CD4-positive, alpha-beta T cell (primary cell): ENCODE measurements at places on chromosomes 2 and 18.
A peak's percentile ranks its signal among the peaks of the same experiment; 100 is the strongest.

- DNase-seq = no peak
These were observed 47.6 kb upstream of the GPC1 start for GRCh38 chr2:240387669-240388358.

DNA sequence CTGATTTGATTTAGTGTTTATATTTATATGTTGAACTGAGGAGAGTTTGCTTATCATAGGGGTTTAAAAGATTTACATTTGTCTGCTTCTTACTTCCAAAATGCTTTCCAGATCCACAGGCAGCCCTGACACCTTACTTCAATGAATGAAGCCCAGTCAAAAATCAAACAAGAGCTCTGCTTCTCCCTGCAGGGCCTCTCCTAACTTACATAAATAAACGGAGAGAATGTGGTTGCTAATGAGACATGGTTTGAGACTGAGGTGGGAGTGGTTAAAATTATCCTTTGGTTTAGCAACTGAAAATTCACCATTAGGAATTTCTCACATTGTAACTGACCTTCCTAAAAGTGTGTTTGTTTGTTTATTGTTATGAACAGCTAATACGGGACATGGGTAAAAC is 612.3 kb upstream of the FANCL start:
- no peak for DNase-seq

DNA sequence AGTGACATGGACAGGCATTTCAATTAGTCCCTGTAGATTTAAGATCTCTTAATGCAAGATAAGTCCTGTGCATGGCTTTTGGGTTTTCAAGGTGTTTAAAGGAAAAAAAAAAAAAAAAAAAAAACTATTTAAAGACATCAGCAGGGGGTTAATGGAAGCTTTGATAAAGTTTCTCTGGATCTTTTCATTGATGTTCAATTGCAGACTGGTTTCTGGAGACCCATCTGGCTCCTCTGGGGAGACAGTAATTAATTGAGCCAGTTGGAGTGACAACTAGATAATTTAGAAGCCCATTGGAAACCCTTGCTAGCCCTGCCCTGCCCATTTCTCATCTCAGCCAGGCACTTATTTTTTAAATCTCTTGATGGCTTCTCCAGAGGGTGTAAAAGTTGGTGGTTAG is 98.7 kb downstream of the EPHA4 start:
- DNase-seq = no peak

DNA sequence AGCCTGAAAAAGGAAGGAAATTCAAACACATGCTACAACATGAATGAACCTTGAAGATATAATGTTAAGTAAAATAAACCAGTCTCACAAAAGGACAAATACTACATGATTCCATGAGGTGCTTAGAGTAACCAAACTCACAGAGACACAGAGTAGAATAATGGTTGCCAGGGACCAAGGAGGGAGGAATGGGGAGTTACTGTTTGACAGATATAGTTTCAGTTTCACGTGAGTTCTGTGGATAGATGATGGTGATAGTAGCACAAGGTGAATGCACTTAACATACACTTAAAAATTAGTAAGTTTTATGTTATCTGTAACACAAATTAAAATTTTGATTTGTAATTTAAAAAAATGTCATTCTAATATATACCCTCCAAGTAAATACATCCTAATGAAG is 106.9 kb upstream of the ACVR1C start:
- DNase-seq = no peak

DNA sequence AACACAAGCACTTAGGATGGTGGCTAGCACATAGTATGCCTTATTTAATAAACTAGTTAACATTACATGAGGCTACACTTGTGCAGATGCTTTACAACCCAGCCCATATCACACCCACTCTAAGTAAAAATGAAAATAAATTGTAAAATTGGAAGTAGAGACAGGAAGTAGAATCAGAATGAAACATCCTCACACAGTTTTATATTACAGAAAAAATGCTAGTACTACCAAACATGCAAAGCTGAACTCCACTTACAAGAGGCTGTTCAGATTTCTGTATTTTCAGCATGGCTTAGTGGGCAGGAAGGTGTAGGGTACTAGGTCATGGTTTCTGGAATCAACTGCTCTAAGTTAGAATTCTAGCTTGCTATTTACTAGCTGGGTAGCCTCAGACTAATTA is 18.2 kb upstream of the CRIM1 start:
- DNase-seq = no peak

DNA sequence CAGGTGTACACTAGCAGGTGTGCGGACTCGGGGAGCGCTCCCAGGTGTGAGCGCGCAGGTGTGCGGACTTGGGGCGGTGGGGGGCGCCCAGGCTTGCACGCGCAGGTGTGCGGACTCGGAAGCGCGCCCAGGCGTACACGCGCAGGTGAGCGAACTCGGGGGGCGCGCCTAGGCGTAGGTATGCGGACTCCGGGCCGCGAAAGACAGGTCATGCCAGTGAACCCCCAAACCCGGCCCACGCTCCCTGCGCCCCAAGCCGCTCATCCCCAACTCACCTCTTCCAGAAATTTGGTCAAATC is 342 bp downstream of the CYB5A start:
- peak; percentile 0 for DNase-seq

GRCh38 chr2:48530033-48530811 is at the start of gene STON1:
STON1 (plus strand) TSS chr2:48530154; CDS start chr2:48580634, 50,480 bp downstream.
- peak; percentile 12 for DNase-seq

- no peak for DNase-seq
These were observed 134.1 kb downstream of the ANKRD44 start for GRCh38 chr2:197176522-197176921.

GRCh38 chr2:240996834-240997140 is 1.6 kb upstream of the SNED1 start:
- DNase-seq = no peak

- no peak for DNase-seq
These were observed 198.9 kb upstream of the NABP1 start for GRCh38 chr2:191478799-191479679.

DNA sequence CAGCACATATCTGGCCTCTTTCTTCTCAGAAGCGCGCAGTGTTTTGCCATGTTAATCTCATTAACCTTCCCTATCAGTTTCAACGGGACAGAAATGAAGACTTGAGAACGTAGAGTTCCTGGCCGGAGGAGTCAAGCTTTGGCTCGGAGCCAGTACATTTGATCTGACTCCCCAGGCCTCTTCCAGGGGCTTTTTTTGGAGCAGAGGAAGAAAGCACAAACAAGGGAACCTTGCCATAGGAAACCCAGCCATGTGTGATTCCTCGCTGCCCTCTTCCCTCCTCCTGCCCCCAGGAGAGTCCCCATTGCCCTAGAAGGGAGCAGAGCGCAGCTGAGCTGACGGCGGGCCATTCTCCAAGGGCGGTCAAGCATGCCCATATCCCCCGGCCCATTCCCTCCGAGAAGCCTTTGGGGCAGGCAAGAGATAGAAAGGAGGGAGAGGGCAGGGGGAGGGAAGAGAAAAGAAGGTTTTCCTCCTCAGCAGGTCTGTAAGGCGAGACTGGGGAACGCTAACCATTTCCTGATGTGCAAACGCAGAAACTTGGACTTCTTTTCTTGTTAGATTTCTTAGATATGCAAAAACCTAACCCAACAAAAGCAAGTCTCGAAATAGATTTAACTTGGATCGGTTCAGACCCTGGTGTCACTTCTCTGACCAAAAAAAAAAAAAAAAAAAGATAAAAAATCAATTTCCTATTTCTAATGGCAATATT is 63.7 kb upstream of the POU3F3 start:
- DNase-seq = no peak

DNA sequence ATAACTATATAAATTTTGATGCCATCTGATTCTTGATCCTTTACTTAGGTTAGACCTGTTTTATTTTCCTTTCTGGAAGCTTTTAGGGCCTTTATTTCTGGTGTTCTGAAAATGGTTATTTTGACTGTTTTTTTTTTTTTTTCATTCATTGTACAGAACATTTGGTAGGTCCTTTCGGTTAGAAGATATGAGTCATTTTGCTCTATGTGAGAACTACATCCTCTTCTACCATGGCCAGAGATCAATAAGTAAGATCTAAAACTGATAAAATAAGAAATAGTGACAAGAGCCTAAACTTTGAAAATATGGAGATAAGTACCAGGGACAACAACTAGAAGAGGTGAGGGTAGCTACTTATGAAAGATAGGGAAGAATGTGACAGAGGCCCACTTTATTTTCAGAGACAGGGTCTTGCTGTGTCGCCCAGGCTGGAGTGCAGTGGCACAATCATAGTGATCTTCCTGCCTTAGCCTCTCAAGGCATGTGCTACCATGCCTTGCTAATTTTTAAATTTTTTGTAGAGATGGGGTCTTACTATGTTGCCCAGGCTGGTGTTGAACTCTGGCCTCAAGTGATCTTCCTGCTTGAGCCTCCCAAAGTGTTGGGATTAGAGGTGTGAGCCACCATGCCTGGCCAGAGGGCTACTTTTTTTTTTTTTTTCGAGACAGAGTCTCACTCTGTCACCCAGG is 66.5 kb downstream of the EIF2AK3 start:
- no peak for DNase-seq

DNA sequence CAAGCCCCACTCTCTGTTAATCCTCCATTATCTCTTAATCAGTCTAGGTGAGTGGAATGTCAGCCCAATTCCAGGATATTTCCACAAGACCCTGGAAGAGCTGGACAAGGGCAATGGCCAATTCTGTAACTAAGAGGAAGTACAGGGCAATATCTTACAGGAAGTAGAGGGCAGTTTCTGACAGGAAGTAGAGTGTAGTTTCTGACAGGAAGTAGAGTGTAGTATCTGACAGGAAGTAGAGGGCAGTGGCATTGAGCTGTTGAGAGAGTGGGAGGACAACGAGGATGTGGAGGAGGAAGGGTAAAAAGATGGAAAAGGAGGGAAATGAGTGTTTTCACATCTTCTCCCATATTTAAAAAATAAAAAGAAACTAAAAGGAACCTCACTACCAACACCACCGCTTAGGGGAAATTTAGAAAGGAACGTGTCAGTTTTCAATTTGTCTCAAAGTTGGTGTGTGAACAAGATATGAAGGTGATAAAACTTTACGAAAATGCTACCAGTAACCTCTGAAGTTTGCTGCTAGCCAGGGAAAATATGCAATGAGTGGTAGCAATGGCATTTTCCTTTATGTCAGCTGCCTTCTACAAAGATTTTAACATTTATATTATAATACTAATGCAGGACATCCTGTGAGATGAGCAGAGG is 430.9 kb upstream of the HNRNPA3 start:
- no peak for DNase-seq

DNA sequence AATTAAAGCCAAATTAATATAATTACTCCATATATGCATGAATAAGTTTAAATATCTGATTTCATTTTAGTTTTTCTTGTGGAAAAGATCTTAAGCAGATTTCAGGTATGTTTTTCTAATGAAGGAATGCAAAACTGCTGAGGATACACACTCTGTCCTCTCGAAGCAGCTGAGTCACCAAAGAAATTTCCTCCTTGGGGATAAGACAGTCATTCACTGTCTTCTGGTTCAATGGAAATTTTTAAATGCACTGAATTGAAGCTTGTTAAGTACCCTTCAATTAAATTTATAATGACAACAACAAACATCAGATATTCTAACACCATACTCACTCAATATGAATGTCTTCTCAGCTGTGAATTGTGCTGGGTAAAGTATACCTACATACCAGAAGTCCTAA is 101.5 kb upstream of the DNER start:
- DNase-seq = no peak

DNA sequence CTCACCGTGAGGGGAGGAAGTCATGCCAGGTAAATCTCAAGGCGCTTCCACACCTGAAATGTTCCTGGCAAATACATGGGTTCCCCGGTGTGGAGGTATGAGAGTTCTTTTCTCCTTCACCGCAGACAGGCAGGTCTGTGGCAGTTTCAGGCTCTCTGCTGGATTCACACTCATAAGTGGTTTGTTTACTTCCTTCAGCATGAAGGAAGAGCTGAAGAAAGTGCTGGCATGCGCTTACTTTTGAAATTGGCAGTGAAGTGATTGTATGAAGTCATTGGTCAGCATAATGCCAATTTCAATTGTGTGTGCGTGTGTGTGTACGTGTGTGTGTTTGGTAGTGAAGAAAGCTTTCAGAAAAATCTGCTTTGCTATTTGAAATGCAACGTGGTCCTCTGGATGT is 43.4 kb downstream of the RNF144A start:
- no peak for DNase-seq
